ENCODE measurements at places on chromosomes 2 and 18. TPM values are rescaled to one million over a fixed set of nuclear protein-coding genes. Genes with fewer than 3 reads are reported as not detected.

CD207 gene
- total RNA-seq: 0.10 TPM

RAB27B gene
- not detected for total RNA-seq

DYSF gene
- total RNA-seq: 0.18 TPM

HOXD9 gene
- total RNA-seq: 10.6 TPM

SPAG16 gene
- total RNA-seq: 39.0 TPM

SDC1 gene
- total RNA-seq: 45.5 TPM

UGT1A7 gene
- total RNA-seq: not detected

RAB17 gene
- not detected for total RNA-seq

DPP10 gene
- not detected for total RNA-seq

IL1RN gene
- total RNA-seq: not detected

RAB12 gene
- total RNA-seq: 19.9 TPM

EFHD1 gene
- 4.2 TPM for total RNA-seq

GKN1 gene
- total RNA-seq: not detected

MEP1B gene
- total RNA-seq: not detected

GRCh38 chr2:170005702-170006101 is 172.2 kb upstream of the MYO3B start:
- peak; percentile 38 for DNase-seq

GRCh38 chr2:132757002-132757589 is 87.1 kb upstream of the LYPD1 start:
- no peak for DNase-seq

GRCh38 chr2:169259402-169259801 is 102.9 kb downstream of the LRP2 start:
- no peak for DNase-seq

GRCh38 chr2:136136931-136137330 is 19.0 kb upstream of the CXCR4 start:
- DNase-seq: no peak

DNA sequence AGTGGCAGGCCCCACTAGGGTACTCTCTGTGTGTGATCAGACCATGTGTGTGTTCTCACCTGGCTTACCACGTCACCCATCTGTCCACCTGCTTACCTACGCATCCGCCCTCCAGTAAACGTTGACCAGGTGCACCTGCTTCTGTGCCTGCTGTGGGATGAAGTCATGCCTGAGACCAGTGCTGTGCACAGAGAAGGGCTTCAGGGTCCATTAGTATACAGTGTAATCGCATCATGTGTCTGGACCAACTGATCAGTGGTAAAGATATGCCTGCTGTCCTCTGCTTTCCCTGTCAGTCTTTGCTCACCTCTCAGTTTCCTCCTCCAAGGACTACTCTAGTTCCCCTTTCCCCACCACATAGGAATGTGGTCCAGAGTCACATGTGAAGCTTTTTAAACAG is 109.3 kb downstream of the FHOD3 start:
- DNase-seq: no peak

DNA sequence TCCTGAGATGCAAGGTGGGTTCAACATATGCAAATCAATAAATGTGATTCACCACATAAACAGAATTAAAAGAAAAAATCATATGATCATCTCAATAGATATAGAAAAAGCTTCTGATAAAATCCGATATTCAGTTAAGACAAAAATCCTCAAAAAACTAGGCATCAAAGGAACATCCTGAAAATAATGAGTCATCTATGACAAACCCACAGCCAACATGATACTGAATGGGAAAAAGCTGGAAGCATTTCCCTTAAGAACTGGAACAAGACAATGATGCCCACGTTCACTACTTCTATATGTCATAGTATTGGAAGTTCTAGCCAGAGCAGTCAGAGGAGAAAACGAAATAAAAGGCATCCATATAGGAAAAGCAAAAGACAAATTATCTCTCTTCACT is 80.4 kb downstream of the MYO3B start:
- DNase-seq: no peak

GRCh38 chr2:227834916-227835650 is 21.4 kb downstream of the CCL20 start:
- no peak for DNase-seq

- no peak for DNase-seq
Observed at GRCh38 chr2:181120625-181121024, 140.2 kb downstream of the UBE2E3 start.

- no peak for DNase-seq
Observed at GRCh38 chr2:44730593-44730992, 210.9 kb upstream of the SIX3 start.

GRCh38 chr2:207394812-207395534 is 134.8 kb upstream of the CREB1 start:
- no peak for DNase-seq

- no peak for DNase-seq
Observed at GRCh38 chr18:70044632-70045031, 97.0 kb upstream of the CD226 start.

DNA sequence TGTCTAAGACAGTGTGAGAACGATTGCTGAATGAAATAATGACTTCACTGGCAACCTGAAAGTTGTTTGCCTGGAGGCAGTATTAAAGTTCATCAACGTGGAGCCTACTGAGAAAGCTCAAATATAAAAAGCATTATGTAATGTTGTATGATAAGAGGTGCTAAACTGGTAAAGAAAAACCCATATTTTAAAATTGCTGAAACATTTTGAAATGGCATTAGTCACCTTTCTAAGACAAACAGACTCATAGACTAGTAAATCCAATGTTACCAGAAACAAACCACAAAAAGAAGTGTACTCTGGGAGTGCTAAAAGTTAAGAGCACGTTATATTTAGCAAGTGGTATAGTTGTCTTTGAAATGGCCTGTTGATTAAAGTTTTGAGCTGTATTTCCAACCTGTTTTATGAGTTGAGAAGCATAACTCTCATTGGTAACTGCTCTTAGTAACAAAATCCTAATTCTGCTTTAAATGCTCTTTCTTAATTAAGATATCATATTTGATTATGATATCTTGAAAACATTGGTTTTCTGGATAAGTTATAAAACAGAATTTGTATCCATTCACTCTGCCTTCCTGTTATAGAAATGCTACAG is 62.7 kb downstream of the CYP1B1 start:
- DNase-seq: no peak

- DNase-seq: no peak
Observed at GRCh38 chr2:65059071-65059470, 2.9 kb downstream of the CEP68 start.

DNA sequence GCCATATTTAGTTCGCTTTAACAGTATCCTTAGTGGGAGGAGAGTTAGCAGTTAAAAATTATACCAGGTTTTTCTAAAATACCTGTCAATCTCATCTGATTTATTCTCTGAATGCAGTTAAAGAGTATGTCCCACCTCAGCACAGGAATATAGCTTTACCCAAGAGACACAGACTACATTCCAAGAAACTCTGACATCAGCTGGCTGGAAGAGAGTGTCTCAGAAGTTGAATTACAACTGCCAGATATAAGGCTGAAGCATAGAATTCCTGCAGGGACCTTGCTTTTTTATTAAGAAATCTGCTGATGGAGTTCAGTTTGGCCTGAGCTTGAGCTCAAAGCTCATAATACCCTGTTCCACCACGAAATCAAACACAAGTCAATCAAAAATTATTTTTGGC is 25.4 kb upstream of the CNTNAP5 start:
- DNase-seq: no peak

DNA sequence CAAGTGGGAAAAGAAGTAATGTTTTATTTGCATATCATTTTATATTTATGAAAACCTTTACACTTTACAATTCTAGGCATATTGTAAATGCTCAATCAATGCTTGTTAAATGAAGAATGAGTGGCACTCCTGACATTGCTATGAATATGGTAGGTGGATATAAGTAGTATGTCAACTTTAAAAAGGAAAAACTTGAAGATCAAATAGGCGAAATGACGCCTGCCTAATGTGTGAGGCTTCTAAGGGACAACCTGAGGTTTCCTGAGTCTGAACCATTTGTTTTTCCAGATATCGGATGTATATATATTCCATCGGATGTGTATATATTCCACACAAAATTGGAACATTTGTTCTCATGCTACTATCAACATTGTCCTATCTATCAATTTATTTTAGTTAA is 1.4 kb downstream of the STAT4 start:
- DNase-seq: no peak

DNA sequence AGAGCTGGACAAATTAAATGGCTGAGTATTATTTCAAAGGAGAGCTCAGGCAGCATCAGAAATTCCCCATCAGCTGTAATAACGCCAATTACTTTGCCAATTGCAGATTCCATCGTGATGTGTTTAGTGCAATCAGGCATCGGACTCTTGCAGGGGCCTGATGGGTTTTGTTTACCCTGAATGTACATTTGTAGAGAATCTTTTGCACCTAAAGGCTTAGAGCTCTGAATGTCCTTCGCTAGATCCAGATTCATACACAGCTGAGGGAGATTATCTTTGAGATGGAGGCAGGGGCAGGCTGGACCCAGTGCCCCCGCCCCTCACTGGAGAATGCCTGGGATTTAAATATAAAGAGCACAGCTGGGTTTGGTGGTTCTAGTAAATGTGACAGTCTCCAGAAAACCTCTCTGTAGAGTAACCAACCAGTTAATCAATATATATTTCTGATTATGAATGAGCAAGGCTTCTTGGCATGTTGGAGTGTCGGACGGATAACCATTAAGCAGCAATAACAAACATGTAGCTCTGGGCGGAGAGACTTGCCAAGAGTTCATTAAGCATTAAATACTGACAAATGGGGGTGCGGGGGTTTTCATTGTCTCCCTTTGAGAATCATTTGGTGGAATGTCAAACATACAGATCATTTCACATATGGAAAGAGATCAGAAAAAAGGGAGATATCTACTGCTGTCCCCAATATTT is 200.9 kb downstream of the SETBP1 start:
- no peak for DNase-seq

DNA sequence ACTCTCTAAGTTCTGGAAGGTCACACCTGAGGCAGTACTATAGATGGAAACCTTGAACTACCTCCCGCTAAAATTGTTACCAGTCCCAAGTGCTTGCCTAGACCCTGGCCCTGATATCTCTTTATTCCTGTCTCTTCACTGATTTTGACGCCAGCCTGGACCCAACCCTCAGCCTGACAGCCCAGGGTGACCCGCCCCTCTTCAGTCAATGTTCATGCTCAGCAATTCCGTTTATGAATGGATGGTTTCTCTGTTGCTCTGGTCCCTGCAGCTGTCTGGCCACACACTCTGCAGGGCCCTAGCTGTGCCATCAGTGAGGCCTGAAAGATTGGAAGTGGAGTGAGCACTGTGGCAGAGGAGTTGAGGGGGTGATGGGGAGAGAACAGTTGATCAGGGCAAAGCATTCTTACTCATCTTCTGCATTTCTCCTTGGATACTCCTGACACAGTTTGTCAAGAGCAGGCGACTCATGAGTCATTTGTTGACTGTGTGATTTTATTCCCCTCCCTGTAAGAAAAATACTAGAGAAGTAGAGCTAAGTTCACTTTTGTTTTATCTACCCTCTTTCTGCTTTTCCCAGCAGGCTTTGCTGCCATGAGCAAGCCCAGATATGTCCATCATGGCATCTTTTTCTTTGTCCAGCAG is 46.0 kb downstream of the NPAS2 start:
- no peak for DNase-seq

GRCh38 chr2:16425462-16426336 is 239.9 kb downstream of the CYRIA start:
- no peak for DNase-seq

DNA sequence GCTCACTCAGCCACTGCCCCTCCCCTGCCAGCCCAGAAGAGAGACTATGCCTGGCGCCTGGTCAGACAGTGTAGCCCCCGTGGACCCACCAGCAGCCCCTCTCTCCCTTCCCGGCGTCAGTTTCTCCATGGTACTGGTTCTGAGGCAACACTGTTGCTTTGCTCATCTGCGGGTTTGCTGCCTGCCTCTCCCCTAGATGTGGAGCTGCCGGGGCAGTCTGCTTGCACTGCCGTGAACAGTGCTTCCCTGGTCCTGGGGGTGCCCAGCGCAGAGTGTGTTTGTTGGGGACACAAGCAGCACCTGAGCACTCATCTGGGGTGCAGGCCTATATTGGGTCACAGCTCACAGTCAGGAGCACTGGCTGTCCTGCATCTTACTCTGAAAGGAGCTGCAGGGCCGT is 309.9 kb downstream of the NDUFA10 start:
- DNase-seq: no peak

DNA sequence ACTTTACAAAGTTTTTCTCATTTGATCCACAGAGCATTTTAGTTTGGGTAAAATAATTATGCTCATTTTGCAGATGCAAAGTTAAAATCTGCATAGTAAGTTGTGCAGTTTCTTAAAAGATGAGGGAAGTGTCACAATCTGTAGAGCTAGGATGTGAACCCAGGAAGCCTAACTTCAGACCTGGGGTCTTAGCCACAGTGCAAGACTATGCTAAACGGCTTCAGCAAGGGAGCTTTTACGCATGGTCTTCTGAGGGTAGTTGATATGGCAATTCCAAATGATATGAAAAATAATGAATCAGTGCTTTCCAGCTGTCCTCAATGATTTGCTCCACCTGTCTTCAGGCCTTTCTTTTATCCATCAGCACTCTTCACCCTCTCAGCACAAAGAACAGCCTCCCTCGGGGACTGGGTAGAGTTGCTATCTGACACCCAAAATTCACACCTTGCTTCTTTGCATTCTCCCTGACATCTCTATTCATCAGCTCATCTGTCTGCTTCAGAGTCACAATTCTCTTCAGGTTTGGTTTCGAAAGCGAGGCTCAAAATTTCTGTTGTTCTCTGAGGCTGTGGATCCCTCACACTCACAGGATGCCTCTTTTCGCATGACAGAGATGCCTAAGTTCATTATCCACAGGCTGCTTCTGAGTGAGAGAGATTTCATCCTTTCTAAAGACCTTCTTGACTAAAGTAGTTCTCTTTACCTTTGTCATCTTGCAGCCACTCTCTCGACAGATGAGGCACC is 302.5 kb downstream of the NRXN1 start:
- DNase-seq: peak; percentile 75

DNA sequence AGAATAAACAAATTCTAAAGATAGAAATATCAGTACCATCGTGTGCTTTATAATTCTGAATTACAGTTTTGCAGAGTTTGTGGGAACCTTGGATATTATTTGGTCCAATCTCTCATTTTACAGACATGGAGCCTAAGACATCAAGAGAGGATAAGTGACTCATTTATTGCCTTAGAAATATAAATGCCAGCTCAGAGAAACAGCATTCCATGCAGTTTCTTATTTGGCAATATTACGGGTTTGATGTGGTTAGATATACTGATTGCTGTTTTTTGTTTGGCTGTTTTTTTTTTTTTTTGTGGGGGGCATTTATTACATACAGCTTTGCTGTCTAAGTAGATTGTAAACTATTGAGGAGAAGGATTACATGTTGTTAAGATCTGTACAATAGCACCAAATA is 1241.1 kb upstream of the LRRTM1 start:
- DNase-seq: no peak

- no peak for DNase-seq
Observed at GRCh38 chr18:55110436-55110835, 151.2 kb upstream of the CCDC68 start.

GRCh38 chr2:74985978-74986609 is 27.7 kb downstream of the POLE4 start:
- DNase-seq: no peak

DNA sequence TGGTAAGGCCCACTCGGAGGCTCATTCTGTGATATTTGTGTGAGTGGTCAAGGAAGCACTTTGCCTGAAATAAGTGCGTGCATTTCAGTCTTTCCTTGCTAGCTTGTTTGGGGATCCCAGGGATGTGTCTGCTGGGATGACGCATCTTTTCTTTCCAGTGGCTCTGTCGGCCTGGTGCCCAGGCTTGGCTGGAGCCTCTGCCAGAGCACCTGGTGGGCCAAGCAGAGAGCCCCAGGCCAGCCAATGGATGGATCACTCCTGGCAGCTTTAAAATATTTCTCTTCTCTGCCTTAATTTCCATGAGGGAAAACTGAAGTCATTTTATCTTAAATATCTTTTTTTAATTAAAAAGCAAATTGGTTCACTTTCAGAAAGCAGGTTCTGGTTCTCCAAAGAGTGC is 501.8 kb upstream of the HS6ST1 start:
- peak; percentile 49 for DNase-seq

Data from G401 (cell line).